ENCODE measurements at places on chromosomes 1 and 21.

DNA sequence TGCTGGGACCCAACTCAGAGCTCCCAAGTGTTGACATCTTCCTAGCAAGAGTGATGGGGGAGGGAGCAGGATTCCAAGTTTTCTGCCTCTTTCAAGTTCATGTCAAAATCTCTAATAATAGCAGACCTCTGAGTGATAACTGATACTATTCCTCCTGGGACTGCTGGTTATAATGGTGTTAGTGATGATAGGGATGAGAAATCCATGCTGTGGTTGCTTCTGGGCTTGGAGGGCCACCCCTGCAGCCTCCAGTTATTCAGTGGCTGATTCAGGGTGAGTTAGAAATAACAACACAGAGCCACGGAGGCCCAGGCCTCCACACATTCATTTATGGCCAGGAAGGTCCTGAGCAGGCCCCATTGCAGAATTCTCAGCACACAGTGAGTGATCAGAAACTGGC, 40.6 kb upstream of the ARTN start:
- H3K27ac ChIP-seq: no peak overlapping the region
- H3K4me1 ChIP-seq: peaks cover 3% of the 10 kb centered on the region
- no peak overlapping the region for H3K4me3 ChIP-seq
- DNase-seq: no peak

DNA sequence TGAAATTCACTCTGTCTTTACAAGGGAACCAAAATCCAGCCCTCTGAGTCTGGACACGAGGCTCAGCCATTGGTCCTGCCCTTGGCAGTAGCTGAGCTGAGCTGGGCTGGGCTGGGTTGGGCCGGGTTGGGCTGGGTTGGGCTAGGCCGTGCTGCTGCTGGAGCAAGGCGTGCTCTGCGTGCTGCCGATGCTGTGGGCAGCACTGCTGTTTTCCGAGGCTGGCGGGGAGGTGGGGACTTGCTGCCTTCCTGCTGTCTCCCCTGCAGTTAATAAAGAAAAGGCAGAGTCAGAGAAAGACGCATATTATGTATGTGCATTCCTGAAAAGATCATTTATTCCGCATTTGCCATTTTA, 182.9 kb downstream of the CDC7 start:
- DNase-seq: peak; percentile 70
- peak overlapping the region; percentile 33 for H3K27ac ChIP-seq
- no peaks in the 10 kb centered on the region for H3K27me3 ChIP-seq
- peaks cover 44% of the 10 kb centered on the region for H3K4me1 ChIP-seq

- H3K4me1 ChIP-seq: peaks cover 14% of the 10 kb centered on the region
- no peaks in the 10 kb centered on the region for H3K27me3 ChIP-seq
- no peak overlapping the region for H3K4me3 ChIP-seq
Measured at GRCh38 chr1:226541631-226542622, 6.6 kb upstream of the STUM start.

GRCh38 chr1:38257374-38257773, 210.8 kb upstream of the POU3F1 start:
- no peak overlapping the region for H3K27ac ChIP-seq
- H3K4me1 ChIP-seq: no peaks in the 10 kb centered on the region
- peaks cover 77% of the 10 kb centered on the region for H3K27me3 ChIP-seq
- DNase-seq: no peak

DNA sequence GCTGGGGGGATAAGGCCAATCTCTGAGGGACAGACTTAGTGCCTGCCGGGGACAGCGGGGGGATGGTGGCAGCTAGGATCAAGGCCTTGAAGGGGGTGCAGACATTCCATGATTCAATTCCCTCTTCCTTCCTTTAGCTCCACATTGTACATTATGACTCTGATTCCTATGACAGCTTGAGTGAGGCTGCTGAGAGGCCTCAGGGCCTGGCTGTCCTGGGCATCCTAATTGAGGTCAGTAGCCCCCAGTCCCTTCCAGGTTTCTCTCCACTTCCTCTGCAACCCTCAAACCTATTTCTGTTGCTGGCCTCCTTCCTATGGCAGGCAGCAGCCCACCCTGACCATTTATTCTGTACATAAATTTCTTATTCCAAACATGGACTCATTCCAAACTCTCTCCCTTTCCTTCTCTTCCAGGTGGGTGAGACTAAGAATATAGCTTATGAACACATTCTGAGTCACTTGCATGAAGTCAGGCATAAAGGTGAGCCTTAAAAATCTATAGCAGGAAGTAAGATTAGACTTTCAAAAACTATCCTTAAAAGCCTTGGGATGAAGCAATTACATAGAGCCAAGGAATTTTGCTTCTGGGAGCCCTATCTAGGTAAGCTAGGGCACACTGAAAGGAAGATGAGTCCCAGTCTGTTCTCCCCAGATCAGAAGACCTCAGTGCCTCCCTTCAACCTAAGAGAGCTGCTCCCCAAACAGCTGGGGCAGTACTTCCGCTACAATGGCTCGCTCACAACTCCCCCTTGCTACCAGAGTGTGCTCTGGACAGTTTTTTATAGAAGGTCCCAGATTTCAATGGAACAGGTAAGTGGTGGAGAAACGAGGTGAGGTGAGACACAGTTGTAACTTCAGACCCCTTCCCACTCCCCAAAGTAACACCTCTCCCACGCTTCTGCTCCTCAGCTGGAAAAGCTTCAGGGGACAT, 5.1 kb downstream of the CA14 start:
- H3K4me1 ChIP-seq: peaks cover 40% of the 10 kb centered on the region
- H3K4me3 ChIP-seq: no peak overlapping the region
- peaks cover 39% of the 10 kb centered on the region for H3K36me3 ChIP-seq

DNA sequence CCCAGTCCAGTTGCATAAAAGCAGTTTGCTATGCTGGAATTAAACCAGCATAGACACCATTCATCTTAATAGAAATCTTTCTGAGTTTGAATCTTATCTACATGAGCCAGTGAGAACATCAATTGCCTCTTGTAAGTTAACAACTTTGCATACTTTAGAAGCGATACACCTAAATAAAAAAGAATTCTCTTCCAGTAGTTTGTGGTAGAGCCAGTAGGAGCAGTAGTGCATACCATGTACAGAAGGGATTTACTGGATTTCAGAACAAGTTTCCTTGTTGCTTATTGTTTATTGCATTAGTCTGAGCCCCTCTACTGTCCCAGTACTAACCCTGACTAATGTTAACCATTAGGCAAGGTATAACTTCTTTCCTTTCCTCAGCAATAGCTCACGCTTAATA, 313.1 kb downstream of the TGFB2 start:
- no peak overlapping the region for H3K27ac ChIP-seq

- H3K4me3 ChIP-seq: no peak overlapping the region
- H3K27me3 ChIP-seq: no peaks in the 10 kb centered on the region
- DNase-seq: no peak
- H3K27ac ChIP-seq: peak overlapping the region; percentile 75
- H3K36me3 ChIP-seq: no peaks in the 10 kb centered on the region
Measured at GRCh38 chr1:204084247-204084772, 11.4 kb downstream of the SOX13 start.
